Transverse colon (tissue), 4 donors: ENCODE measurements at places on chromosomes 1 and 21. TPM values are rescaled to one million over a fixed set of nuclear protein-coding genes. Genes with fewer than 3 reads are reported as not detected.

DNA sequence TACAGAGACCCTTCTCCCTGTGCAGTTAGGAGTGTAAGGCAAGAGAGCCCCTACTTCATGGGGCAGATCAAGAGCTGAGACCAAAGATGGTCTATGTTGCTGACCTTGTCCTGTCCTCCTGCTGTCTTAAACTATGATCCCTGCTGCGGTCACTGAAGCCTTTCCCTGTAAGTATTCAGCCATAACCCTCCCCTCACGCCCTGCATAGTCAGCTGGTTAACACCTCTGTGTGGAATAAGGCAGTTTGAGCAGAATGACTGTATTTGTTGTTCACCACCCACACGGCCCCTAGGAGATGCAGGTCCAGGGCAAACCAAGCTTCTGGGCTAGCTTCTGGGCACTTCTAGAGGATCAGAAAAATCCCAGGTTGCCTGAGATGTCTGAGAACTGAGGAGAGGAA, 356 bp downstream of the TSPAN1 start:
- H3K36me3 ChIP-seq, result no peaks in the 10 kb centered on the region
- no peak overlapping the region for H3K4me3 ChIP-seq
- peak overlapping the region; percentile 32 for H3K27ac ChIP-seq
- no peak for DNase-seq
- no peaks in the 10 kb centered on the region for H3K27me3 ChIP-seq

- peak; percentile 33 for DNase-seq
- H3K36me3 ChIP-seq, result no peaks in the 10 kb centered on the region
- peak overlapping the region; percentile 43 for H3K27ac ChIP-seq
- H3K4me1 ChIP-seq, result peaks cover 4% of the 10 kb centered on the region
These were observed 20.7 kb downstream of the IL10RB start for GRCh38 chr21:33286600-33287456.

DNA sequence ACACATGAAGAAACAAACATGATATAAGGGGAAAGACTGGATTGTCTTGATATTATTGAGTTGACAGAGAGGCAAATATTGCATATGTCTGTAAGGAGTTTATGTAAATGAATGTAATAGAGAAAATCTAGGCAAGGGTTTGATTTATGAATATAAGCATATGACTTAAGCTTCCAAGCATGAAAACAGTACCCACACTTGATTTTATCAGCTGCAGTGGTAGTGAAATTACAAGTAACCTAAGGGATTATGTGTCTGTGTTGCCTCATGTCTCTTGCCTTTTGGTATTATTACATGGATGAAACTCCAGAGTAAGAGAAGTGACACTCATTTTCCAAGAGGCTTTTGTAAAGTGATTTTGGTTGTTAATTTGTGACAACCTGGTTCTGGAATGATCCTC, 1678.9 kb downstream of the KCNT2 start:
- no peaks in the 10 kb centered on the region for H3K4me1 ChIP-seq
- H3K27ac ChIP-seq, result no peak overlapping the region
- H3K4me3 ChIP-seq, result no peak overlapping the region
- no peaks in the 10 kb centered on the region for H3K27me3 ChIP-seq
- no peaks in the 10 kb centered on the region for H3K36me3 ChIP-seq

DNA sequence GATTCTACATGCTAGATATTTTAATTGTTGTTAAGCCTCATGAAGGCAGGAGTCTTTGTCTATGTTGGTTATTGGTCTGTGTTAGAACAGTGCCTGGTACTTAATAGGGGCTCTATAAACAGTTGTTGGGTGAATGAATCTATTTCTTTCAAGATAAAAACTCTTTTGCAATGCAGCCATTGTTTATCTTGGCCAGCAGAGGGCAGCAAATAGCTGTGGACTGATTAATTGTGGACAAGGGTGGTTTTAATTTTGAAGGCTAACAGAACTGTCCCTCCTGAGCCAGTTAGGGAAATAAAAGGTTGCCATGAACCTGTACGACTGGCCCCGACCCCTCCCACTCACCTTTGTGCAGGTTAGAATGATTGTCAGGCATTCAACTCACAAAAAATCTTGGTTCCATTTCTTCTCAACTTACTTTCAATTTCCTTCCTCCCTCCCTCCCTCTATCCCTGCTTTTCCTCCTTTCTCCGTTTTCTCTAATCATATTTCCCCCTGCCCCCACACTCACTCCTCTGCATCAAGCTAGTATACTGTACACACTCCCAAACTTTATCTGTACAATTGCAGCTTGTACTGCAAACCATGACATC, 66.3 kb upstream of the DIRAS3 start:
- DNase-seq, result peak; percentile 52
- no peak overlapping the region for H3K27ac ChIP-seq
- H3K27me3 ChIP-seq, result no peaks in the 10 kb centered on the region
- peaks cover 4% of the 10 kb centered on the region for H3K4me1 ChIP-seq

PAPPA2 gene
- total RNA-seq, result not detected

KCNN3 gene
- total RNA-seq, result 2.3 TPM

NSL1 gene
- total RNA-seq, result 25.8 TPM

OR6F1 gene
- not detected for total RNA-seq
